ENCODE measurements at places on chromosomes 3 and 15.

- H3K36me3 ChIP-seq, result no peaks in the 10 kb centered on the region
- no peak overlapping the region for H3K27ac ChIP-seq
- no peaks in the 10 kb centered on the region for H3K4me1 ChIP-seq
- no peak overlapping the region for H3K4me3 ChIP-seq
- H3K27me3 ChIP-seq, result no peaks in the 10 kb centered on the region
Measured at GRCh38 chr15:26690778-26691177, 82.1 kb downstream of the GABRB3 start.

DNA sequence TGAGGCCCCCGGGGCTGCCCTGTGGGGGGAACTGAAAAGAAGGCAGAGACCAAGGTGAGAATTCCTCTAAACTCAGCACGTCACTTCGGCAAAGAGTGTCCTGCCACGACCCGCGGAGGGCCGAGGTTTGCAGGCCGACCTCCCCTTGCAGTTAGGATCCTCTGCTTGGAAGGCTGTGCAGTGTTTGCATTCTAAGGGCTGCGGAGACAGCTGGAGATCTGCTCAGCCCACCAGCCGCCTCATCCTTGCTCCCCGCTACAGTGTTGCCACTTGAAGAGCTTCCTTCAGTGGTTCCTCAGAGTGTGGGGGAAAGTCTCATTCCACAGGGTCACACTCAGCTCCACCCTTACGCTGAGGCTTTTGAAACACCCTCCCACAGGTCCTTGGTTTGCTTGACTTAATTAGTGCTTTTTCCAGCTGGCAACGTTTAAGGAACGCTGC is 10.8 kb downstream of the SLC51A start:
- no peak for DNase-seq
- H3K36me3 ChIP-seq, result no peaks in the 10 kb centered on the region
- H3K4me3 ChIP-seq, result no peak overlapping the region
- H3K27me3 ChIP-seq, result peaks cover 9% of the 10 kb centered on the region
- H3K4me1 ChIP-seq, result no peaks in the 10 kb centered on the region

DNA sequence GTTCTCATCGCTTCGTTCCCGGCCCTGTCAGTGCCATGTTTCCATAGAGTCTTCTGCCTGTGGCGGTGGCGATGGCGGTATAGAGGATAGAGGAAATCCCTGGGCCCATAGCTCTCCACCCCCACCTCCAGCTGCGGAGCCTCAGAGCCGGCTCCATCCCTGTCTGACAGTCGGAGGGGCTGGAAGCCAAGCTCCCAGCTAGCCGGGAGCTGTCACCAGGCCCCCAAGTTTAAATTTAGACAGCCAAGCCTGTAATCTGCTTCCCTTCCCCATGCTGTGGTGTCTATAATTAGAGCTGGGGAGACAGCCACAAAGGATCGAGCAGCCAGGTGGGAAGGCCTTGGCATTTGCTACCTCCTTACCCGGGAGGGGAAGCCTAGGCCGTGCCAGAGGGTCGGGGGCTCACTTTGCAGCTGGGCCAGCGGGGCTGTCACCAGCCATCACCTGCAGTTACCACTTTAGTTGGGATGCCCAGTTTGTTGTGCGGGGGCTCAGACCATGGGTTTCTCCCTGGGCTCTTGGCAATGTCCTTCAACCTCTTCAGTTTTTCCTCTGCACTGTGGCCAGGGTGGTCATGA is 56.3 kb upstream of the SEC13 start:
- DNase-seq, result no peak
- no peaks in the 10 kb centered on the region for H3K4me1 ChIP-seq
- H3K4me3 ChIP-seq, result no peak overlapping the region

- peaks cover 89% of the 10 kb centered on the region for H3K27me3 ChIP-seq
- H3K36me3 ChIP-seq, result peaks cover 1% of the 10 kb centered on the region
- no peak overlapping the region for H3K4me3 ChIP-seq
Measured at GRCh38 chr3:14600075-14600474, 51.5 kb upstream of the CCDC174 start.

DNA sequence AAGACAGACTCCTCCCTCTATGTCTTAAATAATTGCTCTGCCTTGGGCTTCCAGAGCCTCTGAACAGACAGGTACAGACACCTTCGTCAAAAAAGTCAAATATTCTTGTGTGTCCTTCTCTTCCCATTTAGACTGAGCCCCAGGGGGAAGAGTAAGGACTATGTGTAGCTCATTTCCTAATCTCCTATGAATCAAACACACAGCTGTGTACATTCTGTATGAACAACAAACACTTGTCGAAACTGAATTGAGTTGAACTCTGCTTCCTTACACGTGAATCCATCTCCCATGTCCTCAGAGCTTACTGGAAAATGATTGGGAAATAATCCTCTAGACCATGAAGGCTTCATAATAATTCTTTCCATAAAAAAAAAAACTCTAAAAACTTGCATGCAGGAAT is 80.8 kb downstream of the MOBP start:
- no peak overlapping the region for H3K4me3 ChIP-seq
- no peaks in the 10 kb centered on the region for H3K4me1 ChIP-seq
- H3K27ac ChIP-seq, result no peak overlapping the region
- H3K27me3 ChIP-seq, result peaks cover 22% of the 10 kb centered on the region

- DNase-seq, result no peak
- no peaks in the 10 kb centered on the region for H3K36me3 ChIP-seq
- no peak overlapping the region for H3K4me3 ChIP-seq
- no peaks in the 10 kb centered on the region for H3K27me3 ChIP-seq
Measured at GRCh38 chr3:55173504-55173903, 245.6 kb upstream of the LRTM1 start.

Measured in activated naive CD4-positive, alpha-beta T cell treated with anti-CD3 and anti-CD28 coated beads, Interleukin-2, amount 10 ng/mL, durations not matched to agents 7 days and 5 days (primary cell).